HTR-8/SVneo (cell line): ENCODE measurements at places on chromosomes 12 and 14.

DNA sequence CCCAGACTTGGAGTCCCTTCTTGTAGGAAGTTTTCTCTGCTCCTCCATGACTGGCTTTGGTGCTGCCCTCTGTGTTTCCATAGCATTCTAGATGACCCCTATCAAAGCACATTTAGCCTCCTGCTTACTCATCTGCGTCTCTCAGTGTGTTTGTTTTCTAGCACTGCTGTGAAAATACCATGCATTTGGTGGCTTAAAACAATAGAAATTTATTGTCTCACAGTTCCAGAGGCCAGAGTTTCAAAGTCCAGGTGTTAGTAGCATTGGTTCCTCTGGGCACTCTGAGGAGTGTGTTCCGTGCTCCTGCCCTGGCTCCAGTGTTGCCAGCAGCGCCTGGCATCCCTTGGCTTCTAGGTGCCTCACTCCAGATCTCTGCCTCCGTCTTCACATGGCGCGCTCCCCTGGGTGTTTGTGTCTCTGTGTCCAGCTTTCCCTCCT lies 86.1 kb downstream of the CACNA1C start:
- DNase-seq: no peak

DNA sequence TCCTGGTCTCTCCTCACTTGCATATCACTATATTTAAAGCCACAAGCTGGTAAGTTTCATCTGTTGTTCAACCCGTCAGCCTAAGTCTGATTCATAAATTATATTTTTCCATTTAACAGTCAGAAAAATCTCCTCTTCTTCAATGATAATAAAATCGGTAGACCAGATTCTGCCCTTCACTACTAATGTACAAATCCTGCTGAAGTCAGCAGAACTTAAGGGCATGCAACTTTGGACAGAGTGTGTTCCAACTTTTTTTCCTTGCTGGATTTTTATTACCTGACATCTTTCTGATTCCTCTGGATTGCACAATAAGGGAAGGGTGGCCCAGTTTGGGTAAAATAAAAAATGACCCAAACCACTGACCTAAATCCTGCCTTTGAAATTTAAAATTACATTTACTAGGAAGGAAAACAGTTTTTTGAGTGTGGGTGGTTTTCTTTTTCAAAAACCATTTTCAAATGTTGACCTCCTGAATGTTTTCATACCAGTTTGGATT lies 125.4 kb upstream of the DIO2 start:
- DNase-seq: no peak

DNA sequence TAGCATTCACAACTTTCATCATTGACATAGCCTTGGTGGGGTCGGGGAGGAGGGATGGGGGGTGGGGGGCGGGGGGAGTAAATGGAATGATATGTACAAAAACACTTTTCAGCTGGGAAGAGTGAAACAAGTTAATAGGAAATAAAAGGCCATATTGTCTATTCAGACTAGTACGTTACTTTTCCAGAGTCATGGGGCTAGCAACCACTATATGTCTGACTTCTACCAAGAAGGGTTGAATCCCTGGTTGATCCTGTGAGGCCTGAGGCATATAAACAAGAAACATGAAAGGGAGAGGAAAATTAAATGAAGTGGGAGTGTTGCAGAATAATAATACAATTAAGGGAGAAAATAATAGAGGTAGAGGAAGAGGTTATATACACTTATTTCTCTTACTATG lies 225.5 kb downstream of the ERC1 start:
- DNase-seq: no peak

DNA sequence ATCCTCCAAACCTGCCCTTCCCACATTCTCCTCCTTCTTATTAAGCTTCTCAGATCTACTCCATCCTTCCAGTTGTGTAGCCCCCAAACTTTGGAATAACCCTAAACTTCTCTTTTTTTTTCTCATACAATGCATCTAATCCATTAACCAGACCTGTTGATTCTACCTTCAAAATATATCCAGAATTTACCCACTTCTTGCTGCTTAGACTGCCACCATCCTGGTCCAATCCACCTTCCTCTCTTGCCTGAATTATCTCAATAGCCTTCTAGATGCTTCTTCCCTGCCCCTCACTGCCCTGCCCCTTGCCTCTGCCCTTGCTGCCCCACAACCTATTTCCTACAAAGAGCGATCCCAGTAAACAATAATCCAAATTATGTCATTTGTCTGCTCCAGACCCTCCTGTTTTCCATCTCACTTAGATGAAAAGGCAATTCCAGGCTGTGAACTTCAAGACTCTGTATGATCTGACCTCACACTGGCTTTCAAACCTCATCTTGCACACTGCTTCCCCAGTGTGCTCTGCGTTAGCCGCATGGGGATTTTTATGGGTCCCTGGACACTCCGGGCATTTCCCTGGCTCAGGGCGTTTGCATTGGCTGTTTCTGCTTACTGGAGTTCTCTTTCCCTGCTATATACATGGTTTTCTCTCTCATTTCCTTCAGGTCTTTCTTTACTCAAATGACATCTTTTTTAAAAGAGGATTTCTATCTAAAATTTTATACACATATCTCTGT lies 42.6 kb upstream of the HIF1A start:
- no peak for DNase-seq

GRCh38 chr14:21543521-21543960 lies 17.4 kb upstream of the SALL2 start:
- no peak for DNase-seq

- peak; percentile 45 for DNase-seq
Measured at GRCh38 chr12:26062566-26062965, 62.3 kb downstream of the BHLHE41 start.
